ENCODE measurements at places on chromosomes 4 and X.

- DNase-seq, result no peak
These were observed 76.7 kb downstream of the AFF1 start for GRCh38 chr4:87011340-87012034.

GRCh38 chr4:83542225-83542624, 6.3 kb downstream of the GPAT3 start:
- DNase-seq, result no peak

DNA sequence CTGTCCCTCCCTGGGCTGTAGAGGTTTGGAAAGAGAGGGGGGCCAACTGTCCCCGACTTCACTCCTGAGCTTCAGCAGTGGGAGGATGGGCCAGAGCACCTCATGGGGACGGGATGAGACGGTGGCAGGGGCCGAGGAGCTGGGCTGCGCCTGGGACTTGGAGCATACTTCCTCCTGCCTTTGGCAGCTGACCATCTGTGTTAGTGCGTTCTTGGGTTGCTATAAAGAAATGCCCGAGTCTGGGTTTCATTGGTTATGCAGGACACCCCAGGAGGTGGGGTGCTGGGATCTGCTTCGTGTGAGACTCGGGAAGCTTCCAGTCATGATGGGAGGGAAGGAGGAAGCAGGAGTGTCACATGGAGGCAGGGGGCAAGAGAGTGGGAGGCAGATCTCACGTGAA, 7.4 kb downstream of the PSAPL1 start:
- no peak for DNase-seq

- no peak for DNase-seq
These were observed 22.1 kb downstream of the FMR1 start for GRCh38 chrX:147933815-147934214.

Measured in dermis microvascular lymphatic vessel endothelial cell (primary cell).